ENCODE measurements at places on chromosomes 16 and 17.

- no peak for DNase-seq
These were observed 816.2 kb upstream of the SOX9 start for GRCh38 chr17:71304498-71305158.

GRCh38 chr17:46818316-46818928, at the start of gene WNT3:
Gene WNT3, minus strand, starts transcription at chr17:46818692. Its CDS starts 95 bp downstream, at chr17:46818597.
- DNase-seq = peak; percentile 97

DNA sequence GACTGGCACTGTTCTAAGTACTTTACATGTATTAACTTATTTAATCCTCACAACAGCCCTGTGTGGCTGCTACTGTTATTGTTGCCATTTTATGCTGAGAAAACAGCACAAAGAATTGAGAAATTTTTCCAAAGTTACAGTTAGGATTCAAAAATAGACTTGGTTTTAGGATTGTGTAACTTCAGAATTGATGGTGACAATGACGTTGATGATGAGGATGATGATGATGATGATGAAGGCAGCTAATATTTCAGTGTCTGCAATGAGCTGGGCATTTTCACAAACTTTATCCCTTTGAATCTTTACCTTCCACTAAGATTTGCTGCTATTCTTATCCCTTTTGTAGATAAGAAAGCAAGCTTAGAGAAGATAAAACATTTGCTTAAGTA, 22.1 kb downstream of the PRKCB start:
- no peak for DNase-seq

DNA sequence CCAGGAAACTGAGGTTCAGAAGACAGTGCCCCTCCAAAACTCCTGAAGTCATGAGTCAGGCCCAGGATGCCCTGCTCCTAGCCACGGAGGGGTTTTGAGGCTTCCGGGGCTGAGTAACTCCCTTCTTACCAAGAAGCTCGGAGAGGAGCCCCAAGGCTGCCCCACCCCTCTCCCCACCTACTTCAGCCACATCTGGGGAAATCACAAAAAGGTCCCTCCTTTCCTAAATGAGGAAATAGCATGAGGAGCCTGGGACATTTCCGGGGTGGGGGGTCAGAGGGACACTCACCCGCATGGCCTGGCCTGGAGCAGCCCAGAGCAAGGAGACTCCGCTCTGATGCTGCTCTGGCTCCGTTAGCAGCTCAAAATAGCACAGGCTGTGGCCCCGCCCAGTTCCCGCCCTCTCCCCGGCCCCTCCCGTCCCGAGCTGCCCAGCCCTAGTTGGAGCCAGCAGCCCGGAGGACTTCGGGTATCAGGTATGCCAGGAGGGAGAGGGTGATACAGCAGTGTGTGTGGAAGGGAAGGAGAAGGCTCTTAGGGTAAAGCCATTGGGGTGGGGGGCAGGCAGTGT, 40.1 kb downstream of the MYO18A start:
- peak; percentile 92 for DNase-seq

GRCh38 chr17:5522476-5522875, 36.1 kb downstream of the MIS12 start:
- no peak for DNase-seq

- DNase-seq = peak; percentile 35
These were observed 5.1 kb upstream of the RASL10B start for GRCh38 chr17:35726127-35726952.

- DNase-seq = peak; percentile 74
These were observed 31.6 kb downstream of the TNFRSF13B start for GRCh38 chr17:16940116-16940881.

DNA sequence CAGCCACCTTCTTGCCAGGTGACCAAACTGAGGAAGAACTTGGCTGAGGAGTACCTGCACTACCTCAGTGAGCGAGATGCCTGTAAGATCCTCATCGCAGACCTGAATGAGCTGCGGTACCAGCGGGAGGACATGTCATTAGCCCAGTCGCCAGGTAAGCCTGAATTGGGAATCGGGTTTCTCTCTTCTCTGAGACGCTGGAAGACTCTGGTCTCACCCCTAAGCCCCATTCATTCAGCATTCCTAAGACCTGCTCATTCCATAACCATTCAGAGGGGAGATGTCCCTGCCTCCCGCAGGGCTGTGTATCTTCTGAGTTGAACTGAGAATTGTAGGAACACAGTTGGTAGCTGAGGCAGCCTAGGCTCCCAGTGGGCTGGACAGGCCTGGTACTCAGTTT, 17.0 kb upstream of the THAP11 start:
- DNase-seq = no peak

- no peak for DNase-seq
These were observed 152.1 kb upstream of the CHMP6 start for GRCh38 chr17:80839511-80839941.

DNA sequence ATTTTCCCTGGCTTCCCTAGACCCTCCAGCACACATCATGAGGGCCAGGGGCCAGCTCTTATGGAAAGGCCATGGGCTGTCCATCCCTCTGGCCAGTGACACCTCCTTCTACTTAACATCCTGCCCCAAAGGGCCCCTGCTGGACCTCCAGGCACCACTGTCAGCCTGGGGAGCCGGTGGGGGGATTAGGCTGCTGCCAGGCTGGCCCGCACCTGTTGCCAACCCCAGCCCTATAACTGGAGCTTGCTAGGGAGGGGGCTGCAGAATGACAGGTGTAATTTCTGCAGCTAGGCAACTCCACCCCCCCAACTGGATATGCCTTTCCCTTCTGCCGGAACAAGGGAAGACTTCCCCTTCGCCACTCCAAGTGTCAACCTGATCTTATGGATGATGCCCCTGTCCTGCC, 12.5 kb downstream of the RARA start:
- peak; percentile 65 for DNase-seq

DNA sequence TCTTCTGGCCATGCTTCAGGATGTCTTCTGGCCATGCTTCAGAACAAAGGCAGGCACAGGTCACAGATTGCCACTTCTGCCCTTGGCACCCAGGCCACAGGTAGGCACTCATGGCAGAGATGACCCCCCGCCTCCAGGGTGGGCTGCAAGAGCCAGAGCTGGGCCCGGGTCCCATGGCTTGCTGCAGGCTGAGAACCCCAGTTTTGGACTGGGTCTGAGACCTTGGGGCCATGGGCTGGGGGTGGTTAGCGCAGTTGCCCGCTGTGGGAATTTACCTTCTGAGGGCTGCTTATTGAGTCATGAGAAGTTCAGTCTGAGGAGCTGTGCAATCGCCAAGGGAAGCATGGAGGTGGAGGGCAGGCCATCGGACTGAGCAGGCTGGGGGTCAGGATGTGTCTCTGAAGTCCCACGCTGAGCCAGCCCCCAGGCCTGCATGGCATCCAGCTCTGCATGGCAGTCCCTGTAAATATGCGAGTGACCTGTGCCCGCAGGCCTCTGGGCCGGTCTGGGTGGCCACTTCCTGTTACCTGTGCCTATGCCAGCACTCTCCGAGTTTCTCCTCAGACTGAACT, 1.7 kb downstream of the ANKRD13B start:
- DNase-seq = no peak

- DNase-seq = no peak
These were observed 54.4 kb upstream of the ARHGAP44 start for GRCh38 chr17:12734926-12735325.

GRCh38 chr16:19574615-19575014, 19.1 kb downstream of the VPS35L start:
- no peak for DNase-seq
